ENCODE measurements at places on chromosomes 12 and 14.

GRCh38 chr12:94163850-94164249, 15.5 kb downstream of the PLXNC1 start:
- no peak for DNase-seq

DNA sequence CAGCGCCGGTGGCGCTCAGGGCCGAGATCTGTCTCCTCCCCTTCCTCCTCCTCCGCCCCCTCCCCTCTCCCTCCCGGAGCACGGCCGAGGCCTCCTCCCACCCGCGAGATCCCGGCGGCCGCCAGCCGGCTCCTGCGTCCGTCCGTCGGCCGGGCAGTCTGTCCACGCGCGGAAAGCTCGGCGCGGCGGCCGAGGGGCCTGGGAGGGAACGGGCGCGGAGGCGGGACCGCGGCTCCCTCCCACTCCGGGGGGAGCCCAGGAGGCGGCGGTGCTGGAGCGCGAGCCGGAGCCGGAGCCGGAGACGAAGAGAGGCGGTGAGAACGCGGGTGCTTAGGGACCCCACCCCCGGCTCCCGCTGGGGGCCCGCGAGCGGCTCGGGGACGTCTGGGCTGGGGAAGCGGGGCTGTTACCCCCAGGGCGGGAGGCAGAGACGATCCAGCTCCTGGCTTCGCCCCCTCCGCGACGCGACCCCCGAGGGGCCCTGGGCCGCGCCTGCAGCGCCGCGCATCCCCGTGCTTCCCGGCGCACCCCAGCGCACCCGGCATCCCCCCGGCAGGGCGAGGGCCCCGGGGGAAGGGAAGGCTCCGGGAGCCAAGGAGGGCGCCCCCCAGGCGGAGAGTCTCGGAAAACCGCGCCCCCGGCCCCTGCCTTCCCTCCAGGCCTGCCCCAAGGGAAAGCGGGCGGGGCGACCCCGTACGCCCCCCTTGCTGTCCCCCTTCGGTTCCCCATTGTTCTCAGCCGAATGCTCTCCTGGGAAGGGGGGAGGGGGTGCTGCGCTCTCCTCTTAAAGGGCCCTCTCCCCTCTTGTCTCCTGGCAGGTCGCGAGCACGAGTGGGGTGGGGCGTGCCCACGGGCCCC, at the start of gene DTX1:
DTX1 (plus strand) TSS at position 100 of the 858 bp plus-strand sequence. CDS start 1,463 bp downstream, outside the sequence.
- DNase-seq: no peak

DNA sequence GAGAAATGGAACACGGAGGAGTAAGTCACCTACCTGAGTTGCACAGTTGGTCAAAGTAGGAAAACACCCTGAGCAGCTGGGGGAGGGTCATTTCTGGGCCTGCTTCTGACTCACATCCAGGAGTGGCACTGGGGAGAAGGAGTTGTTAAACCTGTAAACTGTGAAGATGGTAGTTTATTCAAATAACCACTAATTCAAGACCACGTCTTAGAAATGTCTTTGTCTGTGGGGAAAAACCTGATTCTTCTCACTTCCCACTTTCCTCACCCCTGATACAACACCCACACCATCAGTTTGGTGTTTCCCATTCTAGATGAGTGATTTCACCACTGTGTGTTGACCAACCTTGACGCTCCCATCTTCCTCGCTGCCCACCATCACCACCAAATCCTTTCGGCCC, 207.1 kb downstream of the ANO4 start:
- no peak for DNase-seq

DNA sequence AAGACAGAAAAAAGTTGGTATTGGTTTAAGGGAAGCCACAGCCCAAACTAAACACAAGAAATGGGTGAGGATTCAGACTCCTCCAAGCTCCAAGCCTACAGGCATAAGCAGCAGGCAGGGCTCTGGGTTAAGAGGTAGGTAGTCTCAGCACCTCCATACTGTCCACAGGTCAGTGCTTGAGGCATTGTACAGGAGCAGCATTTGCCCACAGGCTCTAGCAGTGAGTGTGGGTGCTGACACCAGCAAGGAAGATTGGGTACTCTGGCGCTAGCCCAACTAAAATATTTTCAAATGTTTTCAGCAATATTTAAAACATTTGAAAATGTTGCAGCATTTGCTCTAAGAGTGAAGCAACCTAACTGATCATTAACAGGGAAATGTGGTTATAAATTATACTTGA, 33.1 kb downstream of the FERMT2 start:
- no peak for DNase-seq

GRCh38 chr14:62125793-62126192, 363.6 kb downstream of the SNAPC1 start:
- DNase-seq: no peak

DNA sequence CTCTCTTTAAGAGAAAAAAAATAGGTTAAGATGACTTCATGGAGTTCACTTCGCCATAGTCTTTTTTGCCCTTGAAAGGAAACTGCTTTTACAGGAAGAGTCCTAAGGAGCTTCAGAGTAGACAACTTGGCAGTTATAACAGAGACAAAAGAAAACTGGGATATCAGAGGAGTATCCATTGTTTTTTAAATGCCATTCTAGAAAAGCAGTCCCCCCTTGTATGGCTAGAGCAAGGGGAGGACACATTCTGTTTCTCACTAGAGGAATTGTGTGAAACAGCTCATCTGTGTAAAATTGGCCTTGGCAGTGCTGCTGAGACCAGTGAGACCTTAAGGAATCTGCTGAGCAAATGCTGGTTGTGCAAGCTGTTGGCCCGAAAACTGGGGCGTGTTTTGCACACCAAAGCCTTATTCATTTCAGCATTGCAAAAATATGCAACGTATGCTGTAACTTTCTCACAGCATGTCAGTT, 128.0 kb downstream of the GPR135 start:
- no peak for DNase-seq

- no peak for DNase-seq
Measured at GRCh38 chr14:92199763-92200162, 78.0 kb downstream of the CPSF2 start.

GRCh38 chr12:130226771-130227170, 64.5 kb downstream of the FZD10 start:
- no peak for DNase-seq

DNA sequence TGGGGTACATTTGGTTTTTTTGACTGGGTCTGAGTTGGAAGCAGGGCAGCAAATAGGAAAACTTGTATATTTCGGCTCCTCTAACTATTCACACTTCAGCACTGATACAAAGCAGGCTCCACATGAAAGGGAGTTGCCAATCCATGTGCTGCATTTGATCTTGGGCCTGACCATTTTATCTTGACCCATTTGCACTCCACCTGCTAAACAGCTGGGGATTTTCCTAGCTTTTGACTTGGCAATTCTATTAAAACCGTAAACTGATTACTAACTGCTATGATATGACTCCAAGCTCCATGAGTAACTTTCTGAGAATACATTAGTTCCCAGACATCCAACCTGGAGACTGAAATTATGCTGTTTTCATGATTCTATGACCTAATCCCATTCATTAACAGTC, 797.1 kb downstream of the BCL11B start:
- DNase-seq: no peak

GRCh38 chr12:15534322-15534721, 212.0 kb downstream of the PTPRO start:
- DNase-seq: no peak

DNA sequence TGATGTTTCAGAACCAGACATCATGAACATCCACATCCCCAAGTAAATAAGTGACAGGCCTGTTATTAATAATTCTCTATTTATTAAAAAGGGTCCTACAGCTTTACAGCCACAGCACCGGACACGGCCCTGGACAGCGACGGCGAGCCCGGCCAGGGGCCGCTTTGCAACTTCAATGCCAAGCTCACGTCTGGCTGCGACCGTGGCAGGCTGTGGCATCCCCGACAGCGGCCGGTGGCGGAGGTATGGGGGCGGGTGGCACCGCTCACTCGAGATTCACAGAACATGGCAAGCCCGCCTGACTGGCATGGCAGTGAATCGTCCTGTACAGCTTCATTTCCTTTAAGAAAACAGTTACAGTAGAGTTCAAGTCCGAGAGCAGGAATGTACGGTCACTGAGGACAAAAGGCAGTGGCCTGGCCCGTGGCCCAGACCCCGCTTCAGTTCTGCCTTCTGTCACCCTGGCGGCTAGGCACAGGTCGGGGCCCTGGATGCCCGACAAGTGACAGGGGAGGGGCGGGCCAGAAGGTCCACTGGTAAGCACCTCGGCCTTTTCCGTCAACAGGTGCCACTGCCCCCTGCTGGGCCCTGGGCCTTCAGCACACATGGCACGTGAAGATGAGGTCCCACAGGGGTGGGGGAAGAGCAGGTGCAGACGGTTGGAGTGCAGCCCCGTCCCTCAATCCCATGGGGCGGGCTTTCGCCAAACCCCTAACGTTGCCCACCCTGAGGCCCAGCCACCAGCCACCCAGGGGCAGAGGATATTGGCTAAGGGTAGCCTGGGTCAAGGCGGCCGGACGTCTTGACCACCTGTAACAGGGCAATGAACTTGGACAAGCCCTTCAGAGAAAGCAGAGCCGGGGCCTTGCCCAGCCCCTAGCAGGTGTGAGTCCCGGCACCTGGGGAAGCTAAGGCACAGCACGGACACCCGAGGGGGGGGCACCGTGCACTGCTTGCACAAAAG, 30.3 kb downstream of the HIP1R start:
- no peak for DNase-seq

- DNase-seq: no peak
Measured at GRCh38 chr14:94028450-94028826, 2.3 kb downstream of the OTUB2 start.

DNA sequence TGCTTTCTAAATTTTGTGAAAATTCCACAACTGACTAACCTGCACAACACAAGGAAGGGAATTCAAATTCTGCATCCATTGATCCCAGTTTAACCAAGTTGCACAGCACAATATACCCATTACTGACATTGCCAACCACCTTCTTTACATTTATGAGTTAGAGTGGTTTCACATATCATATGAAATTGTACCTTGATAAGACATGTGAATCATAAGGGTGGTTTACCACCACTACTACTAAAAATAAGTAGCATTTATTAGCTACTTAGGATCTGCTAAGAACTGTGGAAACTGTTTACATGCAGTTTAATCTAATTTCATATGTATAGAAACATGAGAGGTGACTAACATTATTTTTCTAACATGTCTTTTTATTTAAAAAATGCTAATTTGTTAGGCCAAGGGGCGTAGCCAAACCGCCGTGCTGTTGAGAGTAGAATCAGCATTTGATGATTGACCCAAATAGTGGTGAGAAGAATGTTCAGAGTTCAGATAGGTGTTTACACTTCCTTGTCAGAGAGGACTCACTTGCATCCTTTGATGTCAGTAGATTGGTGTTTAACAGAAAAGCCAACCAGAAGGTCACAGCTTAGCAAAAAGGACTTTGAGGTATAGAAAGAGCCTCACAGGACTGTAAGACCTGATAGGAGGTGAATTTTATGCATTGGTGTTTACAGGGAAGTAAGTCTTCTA, 56.2 kb downstream of the LRFN5 start:
- no peak for DNase-seq

- no peak for DNase-seq
Measured at GRCh38 chr14:100406505-100407131, 83.5 kb downstream of the SLC25A47 start.

GRCh38 chr14:63725786-63726460, 1.9 kb downstream of the SGPP1 start:
- no peak for DNase-seq

GRCh38 chr14:56304456-56304855, 186.2 kb downstream of the PELI2 start:
- no peak for DNase-seq

GRCh38 chr14:60184146-60184904, 19.1 kb upstream of the DHRS7 start:
- DNase-seq: peak; percentile 42

DNA sequence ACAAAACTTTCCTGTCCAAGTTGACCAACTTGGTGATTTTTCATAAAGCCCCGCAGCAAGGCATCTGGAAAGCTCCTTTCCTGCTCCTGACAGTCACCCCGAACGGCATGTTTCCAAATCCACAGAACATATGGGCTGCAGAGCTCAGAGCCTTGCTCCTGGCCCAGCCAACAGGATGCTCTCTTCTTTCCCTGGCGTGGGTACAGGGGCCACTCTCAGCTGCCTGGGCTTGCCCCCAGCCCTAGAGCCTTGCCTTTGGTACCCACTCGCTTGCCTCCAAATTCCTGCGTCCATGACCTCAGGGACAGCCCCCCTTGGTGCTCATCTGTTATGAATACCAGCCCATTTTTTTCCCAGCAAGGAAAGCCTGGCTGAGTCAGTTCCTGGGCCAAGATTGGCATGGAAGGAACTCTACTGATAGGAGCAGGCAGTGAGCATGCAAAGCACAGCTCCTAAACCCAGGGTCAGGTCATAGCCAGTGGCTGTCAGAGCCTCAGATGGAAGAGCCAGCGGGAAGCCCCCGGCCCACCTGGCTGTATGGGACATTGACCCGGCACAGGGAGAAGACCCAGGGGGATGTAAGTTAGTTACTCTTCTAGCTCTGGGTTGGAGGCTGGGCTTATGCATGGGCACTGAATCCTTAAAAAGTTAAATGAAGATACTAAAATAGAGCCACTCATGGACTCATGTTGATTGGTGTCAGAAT, 105.3 kb upstream of the RTL1 start:
- no peak for DNase-seq

DNA sequence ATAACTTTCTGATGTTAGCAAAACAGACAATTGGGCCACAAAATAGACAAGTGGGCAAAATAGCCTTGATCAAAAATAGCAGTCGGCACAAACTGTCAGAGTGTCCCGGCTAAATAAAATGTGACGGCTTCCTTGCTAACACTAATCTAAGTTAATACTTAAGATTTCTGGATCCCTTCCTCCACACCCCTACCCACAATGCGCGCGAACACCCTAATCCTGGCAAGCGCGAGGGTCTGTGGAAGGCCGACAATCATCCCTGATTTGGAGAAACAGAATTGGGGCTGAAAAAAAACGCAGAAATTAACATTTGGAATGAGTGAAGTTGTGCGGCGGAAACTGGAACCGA, 489 bp downstream of the CEP290 start:
- DNase-seq: no peak

- no peak for DNase-seq
Measured at GRCh38 chr14:23068789-23069412, 11.6 kb upstream of the CDH24 start.

DNA sequence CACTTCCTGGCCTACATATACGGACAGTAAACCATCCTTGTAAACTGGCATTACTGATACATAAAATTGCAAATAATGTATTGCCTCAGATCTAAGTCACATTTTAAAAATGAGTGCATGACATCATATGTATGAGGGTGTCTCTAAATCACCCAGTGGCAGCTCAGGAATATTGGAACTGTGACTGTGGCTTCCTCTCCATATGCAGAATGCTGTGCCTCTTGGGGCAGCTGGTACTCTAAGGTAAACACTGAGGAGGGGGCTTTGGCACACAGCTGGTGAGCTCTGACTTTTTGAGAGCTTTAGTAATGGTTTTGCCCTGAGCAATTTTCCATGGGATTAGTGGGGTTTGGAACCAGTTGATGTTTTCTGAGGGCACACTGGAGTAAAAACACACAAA, 263.7 kb downstream of the BMP4 start:
- DNase-seq: no peak

DNA sequence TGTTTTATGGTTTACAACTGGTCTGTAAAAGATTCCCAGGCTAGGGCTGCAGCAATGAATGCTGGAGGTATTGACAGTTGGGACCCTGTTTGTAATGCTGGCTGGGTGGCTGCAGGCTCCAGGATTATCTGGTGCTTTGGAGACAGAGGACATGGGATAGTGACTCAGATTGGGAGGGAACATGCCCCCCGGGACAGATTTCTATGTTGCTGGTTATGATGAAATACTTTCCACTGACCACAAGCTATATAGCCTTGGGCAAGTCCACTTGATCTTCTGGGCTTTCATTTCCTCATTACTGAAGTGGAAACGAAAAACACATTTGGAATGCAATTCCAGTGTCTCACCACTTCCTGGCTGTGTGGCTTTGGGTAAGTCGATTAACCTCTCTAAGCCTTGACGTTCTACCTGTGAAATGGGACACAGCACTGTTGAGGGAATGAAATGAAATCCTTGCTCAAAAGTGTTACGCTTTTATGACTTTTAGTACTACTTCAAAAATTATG, 6.3 kb upstream of the TPCN1 start:
- DNase-seq: no peak

Measured in DMS 273 treated with DMSO at 0.1 percent for 48 hours (cell line).